ENCODE measurements at places on chromosomes 16 and 17.

- peak; percentile 78 for DNase-seq
Observed at GRCh38 chr17:78176548-78177025, 8.2 kb downstream of the SYNGR2 start.

DNA sequence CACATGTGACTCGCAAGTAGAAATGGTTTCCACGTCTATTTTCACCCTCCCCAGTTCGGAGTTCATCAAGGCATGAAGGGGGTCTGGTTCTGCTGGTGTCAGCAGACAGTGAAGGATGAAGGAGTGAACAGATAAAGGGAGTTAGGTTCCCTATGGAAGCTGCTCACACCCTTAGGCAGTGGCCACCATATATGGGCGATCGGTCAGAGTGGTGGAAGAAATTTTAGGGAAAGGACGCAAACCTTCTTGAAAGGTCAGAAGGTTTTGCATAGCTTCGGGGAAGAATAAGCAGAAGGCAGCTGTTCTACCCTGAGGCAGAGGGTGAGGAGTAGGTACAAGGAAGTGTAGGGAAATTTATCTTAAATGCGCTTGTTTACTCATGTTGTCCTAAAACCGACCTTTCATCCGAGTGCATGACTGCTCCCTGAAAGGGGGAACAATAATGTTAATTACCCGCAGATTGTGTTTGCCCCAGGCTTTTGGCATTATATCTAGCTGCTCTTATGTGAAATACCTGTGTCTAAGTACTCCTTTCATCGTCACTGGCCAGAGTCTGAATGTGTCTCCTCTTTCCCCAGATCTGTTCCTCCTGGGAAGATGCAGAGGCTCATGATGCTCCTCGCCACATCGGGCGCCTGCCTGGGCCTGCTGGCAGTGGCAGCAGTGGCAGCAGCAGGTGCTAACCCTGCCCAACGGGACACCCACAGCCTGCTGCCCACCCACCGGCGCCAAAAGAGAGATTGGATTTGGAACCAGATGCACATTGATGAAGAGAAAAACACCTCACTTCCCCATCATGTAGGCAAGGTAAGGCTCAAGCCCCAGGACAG is 12.5 kb downstream of the CDH5 start:
- no peak for DNase-seq

DNA sequence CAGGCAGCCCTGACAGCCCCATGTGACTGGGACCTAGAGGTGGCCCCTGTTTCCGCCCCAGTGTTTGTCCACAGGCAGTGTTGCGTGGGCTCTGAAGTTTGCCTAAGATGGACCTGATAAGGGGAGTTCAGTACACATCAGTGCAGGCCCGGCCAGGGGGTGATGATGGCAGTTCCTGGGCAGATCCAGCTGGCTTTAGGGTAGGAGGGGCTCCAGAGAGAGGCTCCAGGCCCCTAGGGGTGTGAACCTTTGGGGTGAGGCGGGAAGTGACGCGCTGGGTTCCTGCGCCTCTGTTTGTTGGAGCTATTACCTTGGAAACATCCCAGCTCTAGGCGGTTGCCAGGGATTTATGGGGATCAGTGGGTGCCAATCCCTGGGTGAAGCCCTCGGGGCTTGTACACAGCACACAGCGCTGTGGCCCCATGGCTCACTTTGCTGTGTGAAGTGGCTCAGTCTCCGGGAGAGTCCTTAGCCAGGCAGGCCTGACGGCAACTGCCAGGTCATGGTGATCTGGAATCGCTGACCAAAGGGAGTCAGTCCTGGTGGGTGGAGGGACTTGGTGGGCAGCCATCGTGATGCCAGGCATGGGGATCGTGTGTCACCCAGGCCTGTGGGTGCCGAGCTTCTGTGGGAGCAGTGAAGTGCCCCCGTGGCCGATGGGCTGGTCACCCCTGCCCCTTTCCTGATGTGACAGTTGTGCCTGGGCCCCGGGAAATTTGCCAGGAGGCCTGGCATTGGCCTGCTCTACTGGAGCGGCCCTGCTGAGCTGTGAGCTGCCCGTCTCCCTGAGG is 146.1 kb downstream of the SEC14L1 start:
- DNase-seq = no peak

GRCh38 chr17:50638966-50639713 is 4.5 kb downstream of the ABCC3 start:
- DNase-seq = peak; percentile 72

DNA sequence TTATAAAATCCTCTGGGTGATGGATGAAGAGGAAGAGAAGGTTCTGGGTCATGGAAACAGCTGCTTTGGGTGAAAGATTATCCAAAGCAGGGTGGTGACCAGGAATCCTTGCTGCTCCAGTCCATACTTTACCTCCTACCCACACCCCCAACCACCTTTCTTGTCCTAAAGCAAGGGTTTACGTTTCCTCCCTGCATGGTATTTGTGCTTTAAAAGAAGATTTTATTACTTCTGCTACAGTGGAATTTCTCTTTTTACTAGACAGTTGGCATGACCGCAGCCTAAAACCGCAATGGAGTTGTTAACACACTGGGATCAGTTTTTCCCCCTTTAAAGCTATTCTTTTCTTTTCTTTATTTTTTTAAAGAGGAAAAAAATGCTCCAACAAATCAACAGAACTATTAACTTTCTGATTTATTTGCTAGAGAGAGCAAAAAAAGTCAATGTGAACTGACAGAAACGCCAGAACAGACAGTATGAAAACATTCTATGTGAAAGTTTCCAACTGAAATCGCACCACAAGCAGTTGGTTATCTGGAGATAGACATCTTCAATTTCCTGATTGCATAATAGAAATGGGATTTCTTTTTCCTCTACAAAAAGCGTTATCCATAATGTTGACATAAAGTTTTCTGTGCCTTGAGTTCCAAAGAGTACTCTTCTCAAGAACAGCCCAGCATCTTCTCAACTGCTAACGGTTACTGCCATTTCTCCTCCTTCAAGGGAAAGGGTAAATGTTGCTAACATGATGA is 236.0 kb downstream of the IRX3 start:
- DNase-seq = no peak

DNA sequence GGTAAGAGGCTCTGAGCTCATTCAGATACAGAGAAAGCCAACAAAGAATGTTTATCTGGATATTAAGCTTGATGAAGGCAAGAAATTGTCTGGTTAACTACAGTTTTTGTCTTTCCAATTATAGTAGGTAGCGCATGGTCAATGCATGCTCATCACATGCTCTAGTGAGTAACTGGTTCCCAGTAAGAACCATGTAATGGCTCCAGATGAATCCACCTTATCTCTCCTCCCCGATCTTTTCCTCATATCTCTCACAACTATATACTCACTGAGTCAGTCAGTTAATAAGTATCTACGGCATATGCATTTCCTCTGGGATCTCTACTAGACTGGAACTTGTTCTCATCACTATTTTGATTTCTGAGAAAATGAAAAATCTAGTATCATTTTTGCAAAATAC is 340.7 kb upstream of the DYNLRB2 start:
- no peak for DNase-seq

Measured in CD14-positive monocyte (primary cell).